Stimulated activated naive B cell treated with anti-CD40 and anti-IgM and Interleukin-4, amounts not matched to agents 10 μg/mL and 1 μg/mL and 100 μg/mL, for 72 hours (primary cell): ENCODE measurements at places on chromosomes 12 and 14.

DNA sequence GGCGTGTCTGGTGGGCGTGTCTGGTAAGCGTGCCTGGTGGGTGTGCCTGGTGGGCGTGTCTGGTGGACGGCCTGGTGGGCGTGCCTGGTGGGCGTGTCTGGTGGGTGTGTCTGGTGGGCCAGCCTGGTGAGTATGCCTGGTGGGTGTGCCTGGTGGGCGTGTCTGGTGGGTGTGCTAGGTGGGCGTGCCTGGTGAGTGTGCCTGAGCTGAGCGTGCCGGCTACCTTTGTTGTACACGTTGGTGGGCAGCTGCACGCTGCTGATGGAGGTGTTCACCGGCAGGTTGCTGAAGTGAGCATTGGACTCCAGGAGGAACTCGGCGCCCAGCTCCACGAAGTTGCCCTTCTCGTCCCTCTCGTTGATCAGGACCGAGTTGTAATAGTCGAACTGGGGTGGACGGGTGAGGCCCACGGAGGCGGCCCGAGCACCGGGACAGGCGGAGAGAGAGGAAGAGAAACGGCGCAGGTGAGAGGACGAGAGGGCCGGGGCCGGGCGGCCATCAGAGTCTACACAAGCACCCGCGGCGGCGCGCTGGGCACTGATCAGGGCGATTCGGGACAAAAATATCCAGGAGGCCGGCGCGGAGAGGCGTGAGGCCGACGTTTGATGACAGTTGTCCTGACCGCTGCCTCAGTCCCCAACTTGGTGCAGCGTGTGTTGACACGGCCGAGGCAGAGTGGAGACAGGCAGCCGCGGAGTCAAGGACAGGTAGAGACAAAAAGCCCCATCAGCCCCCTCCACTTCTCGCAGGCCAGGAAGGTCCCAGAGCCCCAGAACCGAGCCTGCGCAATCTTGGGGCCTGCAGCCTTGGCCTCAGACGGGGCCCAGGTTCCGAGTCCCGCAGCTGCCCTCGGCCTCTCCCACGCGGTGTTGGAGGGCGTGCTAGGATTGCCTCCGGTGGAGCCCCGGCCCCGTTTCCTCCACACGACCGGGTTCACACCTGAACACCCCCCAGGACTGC is 10.5 kb downstream of the CACNA2D4 start:
- peaks cover 7% of the 10 kb centered on the region for H3K4me1 ChIP-seq
- H3K4me3 ChIP-seq: peak overlapping the region; percentile 68
- peaks cover 16% of the 10 kb centered on the region for H3K36me3 ChIP-seq

GRCh38 chr12:18332173-18332572 is 70.9 kb downstream of the PIK3C2G start:
- H3K27me3 ChIP-seq: no peaks in the 10 kb centered on the region
- no peaks in the 10 kb centered on the region for H3K4me1 ChIP-seq

DNA sequence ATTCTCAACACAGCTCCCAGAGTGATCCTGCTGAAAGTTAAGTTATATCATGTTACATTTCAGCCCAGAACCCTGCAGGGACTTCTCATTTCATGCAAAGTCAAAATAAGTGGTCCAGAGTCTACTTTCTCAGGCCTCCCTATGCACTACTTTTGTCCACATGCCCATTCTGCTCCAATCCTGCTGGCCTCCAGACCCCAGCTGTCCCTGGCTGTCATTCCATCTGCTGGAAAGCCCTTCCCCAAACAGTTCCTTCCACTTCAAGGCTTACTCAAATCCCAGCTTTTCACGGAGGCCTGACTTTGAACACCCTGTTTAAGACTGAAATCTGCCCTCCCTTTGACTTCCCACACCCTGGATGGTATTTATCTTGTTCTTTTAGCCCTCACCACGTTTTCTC is 109.8 kb upstream of the DNM1L start:
- H3K36me3 ChIP-seq: no peaks in the 10 kb centered on the region
- H3K4me1 ChIP-seq: peaks cover 2% of the 10 kb centered on the region
- H3K27ac ChIP-seq: no peak overlapping the region
- no peak for DNase-seq
- H3K4me3 ChIP-seq: no peak overlapping the region

GRCh38 chr12:81958406-81958805 is 199.3 kb upstream of the PPFIA2 start:
- no peak for DNase-seq
- no peaks in the 10 kb centered on the region for H3K4me1 ChIP-seq
- no peaks in the 10 kb centered on the region for H3K36me3 ChIP-seq
- no peaks in the 10 kb centered on the region for H3K27me3 ChIP-seq

GRCh38 chr14:94364964-94365363 is 23.4 kb downstream of the SERPINA1 start:
- H3K27me3 ChIP-seq: peaks cover 16% of the 10 kb centered on the region
- H3K36me3 ChIP-seq: no peaks in the 10 kb centered on the region
- H3K4me3 ChIP-seq: no peak overlapping the region
- H3K4me1 ChIP-seq: no peaks in the 10 kb centered on the region
- H3K27ac ChIP-seq: no peak overlapping the region
- no peak for DNase-seq

- no peak overlapping the region for H3K4me3 ChIP-seq
- no peaks in the 10 kb centered on the region for H3K36me3 ChIP-seq
- peaks cover 7% of the 10 kb centered on the region for H3K4me1 ChIP-seq
- no peaks in the 10 kb centered on the region for H3K27me3 ChIP-seq
- no peak for DNase-seq
- no peak overlapping the region for H3K27ac ChIP-seq
Observed at GRCh38 chr14:54651649-54652048, 84.7 kb downstream of the SAMD4A start.
